Psoas muscle (tissue), 8 donors: ENCODE measurements at places on chromosomes 2 and 18. TPM values are rescaled to one million over a fixed set of nuclear protein-coding genes. Genes with fewer than 3 reads are reported as not detected.
A peak's percentile ranks its signal among the peaks of the same experiment; 100 is the strongest.

DNA sequence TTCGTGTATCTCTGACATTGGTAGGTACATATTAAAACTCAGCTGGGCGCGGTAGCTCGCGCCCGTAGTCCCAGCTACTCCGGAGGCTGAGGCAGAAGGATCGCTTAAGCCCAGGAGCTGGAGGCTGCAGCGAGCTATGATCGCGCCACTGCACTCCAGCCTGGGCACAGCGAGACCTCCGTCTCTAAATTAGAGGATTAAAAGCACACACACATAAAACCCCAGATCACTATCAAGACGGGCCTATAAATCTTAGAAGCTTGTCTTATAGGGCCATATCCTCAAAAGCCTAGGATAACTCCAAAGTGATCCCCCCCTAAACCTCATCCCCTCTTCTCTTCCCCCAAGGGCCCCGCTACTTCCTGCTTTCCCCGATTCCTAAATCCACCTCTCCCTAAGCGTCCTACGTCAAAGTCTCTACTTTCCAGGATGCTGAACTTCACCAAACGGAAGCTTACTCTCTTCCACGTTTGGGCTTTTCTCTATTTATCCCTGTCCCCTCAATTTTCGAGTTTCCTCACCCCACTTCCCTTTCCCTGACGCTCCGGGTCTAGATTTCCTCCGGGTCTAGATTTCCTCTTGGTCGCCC lies 707 bp downstream of the KRCC1 start:
- H3K36me3 ChIP-seq = no peaks in the 10 kb centered on the region
- peak overlapping the region; percentile 91 for H3K4me3 ChIP-seq
- no peak for DNase-seq
- no peaks in the 10 kb centered on the region for H3K27me3 ChIP-seq
- H3K4me1 ChIP-seq = peaks cover 23% of the 10 kb centered on the region

The AMER3 gene
- not detected for total RNA-seq

DNA sequence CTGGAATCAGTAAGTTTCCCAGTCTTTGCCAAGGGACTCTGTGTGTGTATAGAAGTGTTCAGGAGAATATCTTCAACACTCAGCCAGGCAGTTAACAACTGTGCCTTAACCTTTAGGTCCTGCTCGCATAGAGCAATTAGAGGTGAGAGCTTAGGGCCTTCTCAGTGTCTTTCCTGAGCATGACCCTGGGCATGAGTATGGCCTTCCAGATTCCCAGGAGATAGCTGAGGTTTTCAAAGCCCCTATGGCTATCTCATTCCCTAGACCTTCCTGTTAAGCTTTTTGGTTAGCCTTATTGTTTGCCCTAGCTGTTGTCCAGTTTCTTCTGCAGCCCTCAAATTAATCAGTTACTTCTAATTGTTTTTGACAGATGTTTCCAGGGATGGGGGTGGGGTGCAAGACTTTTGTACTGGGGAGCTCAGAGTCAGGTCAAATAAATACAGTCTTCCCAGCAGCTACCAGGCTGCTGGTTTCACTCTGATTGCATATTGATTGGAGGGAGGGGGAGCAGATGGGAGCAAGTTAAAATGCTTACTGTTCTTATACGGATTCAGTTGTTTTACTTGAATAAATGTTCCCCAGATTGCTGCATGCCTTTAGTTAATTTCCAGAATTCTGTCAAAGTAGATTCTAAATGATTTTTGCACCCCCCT lies 23.1 kb downstream of the PDK1 start:
- no peaks in the 10 kb centered on the region for H3K4me1 ChIP-seq
- H3K36me3 ChIP-seq = peaks cover 11% of the 10 kb centered on the region
- H3K27ac ChIP-seq = no peak overlapping the region
- no peak for DNase-seq

The CFAP65 gene
- not detected for total RNA-seq

GRCh38 chr2:15560140-15560987 lies 770 bp downstream of the NBAS start:
- peak overlapping the region; percentile 78 for H3K27ac ChIP-seq
- DNase-seq = no peak
- peaks cover 26% of the 10 kb centered on the region for H3K4me1 ChIP-seq
- H3K27me3 ChIP-seq = no peaks in the 10 kb centered on the region
- peak overlapping the region; percentile 90 for H3K4me3 ChIP-seq
- H3K36me3 ChIP-seq = peaks cover 6% of the 10 kb centered on the region

The TANC1 gene
- 3.2 TPM for total RNA-seq

DNA sequence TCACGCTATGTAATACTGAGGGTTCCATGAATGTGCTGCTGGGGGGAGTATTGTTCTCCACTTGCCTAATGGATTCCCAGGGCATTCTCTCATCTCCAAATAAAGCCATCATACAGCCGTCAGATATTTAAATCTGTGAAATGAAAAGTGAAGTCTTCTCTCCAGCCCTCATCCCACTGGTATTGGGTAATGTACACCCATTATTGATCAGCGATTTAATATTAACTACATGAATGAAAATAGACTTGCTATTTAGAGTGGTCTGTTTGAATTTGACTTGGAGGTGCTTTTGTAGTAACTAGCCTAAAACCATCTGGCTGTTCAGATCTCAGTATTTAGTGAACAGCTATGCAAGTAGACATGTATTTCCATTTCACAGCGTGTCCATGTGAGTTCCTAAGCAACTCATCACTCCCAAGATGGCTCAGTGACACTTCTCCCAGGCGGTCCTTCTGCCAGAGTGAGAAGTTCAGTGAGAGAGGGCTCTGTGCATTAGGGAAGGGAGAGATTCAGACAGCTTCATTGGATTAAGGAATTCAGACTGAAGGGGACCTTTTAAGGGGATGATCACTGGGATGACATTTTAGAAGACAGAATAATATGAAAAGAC lies 140.7 kb downstream of the WDSUB1 start:
- DNase-seq = no peak
- no peak overlapping the region for H3K27ac ChIP-seq
- H3K27me3 ChIP-seq = no peaks in the 10 kb centered on the region
- no peak overlapping the region for H3K4me3 ChIP-seq

The CAPN10 gene
- total RNA-seq = 5.0 TPM

The RSAD2 gene
- total RNA-seq = 3.1 TPM

GRCh38 chr2:44579837-44580230 lies 218.1 kb downstream of the CAMKMT start:
- H3K4me3 ChIP-seq = no peak overlapping the region
- H3K36me3 ChIP-seq = no peaks in the 10 kb centered on the region
- DNase-seq = no peak
- no peaks in the 10 kb centered on the region for H3K27me3 ChIP-seq

- no peak overlapping the region for H3K27ac ChIP-seq
- no peak for DNase-seq
- H3K36me3 ChIP-seq = no peaks in the 10 kb centered on the region
Measured at GRCh38 chr2:235083822-235084221, 132.0 kb downstream of the SH3BP4 start.

GRCh38 chr2:200809506-200810251 lies 2.0 kb upstream of the BZW1 start:
- no peak overlapping the region for H3K4me3 ChIP-seq
- H3K36me3 ChIP-seq = peaks cover 17% of the 10 kb centered on the region
- H3K27me3 ChIP-seq = no peaks in the 10 kb centered on the region
- H3K4me1 ChIP-seq = peaks cover 32% of the 10 kb centered on the region
- DNase-seq = no peak
- peak overlapping the region; percentile 24 for H3K27ac ChIP-seq

- H3K27me3 ChIP-seq = no peaks in the 10 kb centered on the region
- DNase-seq = no peak
- H3K4me3 ChIP-seq = no peak overlapping the region
- no peaks in the 10 kb centered on the region for H3K4me1 ChIP-seq
- no peak overlapping the region for H3K27ac ChIP-seq
Measured at GRCh38 chr2:206201075-206201848, 41.6 kb downstream of the EEF1B2 start.

DNA sequence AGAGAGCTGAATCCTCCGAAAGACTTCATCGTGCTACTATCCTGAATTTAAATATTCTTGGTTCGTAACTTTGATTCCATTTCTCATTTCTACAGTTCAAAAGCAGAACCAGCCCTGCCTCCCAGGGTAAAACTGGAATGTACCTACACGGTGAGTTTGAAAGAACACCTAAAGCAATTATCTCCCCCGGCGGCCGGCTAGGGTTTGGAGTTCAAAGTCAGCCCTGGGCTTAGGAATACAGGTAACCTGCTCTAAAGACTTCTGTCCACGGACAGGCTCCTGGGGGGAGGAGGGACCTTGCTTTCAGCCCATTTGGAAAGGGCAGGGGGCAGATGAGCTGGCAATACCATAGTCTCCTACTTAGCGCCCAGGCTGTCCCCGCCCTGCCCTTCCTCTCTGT lies 32.3 kb downstream of the CYP27C1 start:
- no peaks in the 10 kb centered on the region for H3K36me3 ChIP-seq
- H3K27me3 ChIP-seq = no peaks in the 10 kb centered on the region
- no peak overlapping the region for H3K4me3 ChIP-seq

The MYO3B gene
- total RNA-seq = 0.32 TPM

The ARHGEF4 gene
- total RNA-seq = 2.6 TPM

DNA sequence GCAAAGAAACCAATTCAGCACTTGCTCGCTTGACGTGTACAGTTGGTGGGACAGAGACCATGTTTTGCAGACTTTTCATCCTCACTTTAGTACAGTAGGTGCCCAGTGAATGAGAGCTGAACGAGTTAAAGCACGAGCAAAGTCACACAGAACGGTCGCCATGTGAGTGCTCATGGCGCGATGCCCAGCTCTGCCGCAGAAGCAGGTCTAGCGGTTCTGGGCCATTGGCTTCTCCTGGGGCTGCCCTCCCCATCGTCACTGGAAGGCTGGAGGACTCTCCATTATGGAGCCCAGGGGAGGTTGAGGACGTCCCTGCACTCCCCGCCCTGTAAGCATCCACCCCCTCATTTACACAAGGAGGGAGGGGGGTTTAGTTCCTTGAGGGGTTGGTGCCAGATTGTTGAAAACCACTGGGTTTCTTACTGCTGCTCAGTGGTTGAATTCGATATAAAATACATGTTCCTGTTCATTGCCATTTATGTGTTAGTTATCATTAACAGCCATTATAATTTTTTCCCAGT lies 24.9 kb downstream of the PTGR3 start:
- H3K27me3 ChIP-seq = no peaks in the 10 kb centered on the region
- no peak overlapping the region for H3K27ac ChIP-seq
- no peak overlapping the region for H3K4me3 ChIP-seq
- DNase-seq = no peak
- no peaks in the 10 kb centered on the region for H3K36me3 ChIP-seq

The FEV gene
- total RNA-seq = not detected

GRCh38 chr2:67237288-67237687 lies 159.8 kb upstream of the ETAA1 start:
- DNase-seq = no peak
- no peak overlapping the region for H3K27ac ChIP-seq

DNA sequence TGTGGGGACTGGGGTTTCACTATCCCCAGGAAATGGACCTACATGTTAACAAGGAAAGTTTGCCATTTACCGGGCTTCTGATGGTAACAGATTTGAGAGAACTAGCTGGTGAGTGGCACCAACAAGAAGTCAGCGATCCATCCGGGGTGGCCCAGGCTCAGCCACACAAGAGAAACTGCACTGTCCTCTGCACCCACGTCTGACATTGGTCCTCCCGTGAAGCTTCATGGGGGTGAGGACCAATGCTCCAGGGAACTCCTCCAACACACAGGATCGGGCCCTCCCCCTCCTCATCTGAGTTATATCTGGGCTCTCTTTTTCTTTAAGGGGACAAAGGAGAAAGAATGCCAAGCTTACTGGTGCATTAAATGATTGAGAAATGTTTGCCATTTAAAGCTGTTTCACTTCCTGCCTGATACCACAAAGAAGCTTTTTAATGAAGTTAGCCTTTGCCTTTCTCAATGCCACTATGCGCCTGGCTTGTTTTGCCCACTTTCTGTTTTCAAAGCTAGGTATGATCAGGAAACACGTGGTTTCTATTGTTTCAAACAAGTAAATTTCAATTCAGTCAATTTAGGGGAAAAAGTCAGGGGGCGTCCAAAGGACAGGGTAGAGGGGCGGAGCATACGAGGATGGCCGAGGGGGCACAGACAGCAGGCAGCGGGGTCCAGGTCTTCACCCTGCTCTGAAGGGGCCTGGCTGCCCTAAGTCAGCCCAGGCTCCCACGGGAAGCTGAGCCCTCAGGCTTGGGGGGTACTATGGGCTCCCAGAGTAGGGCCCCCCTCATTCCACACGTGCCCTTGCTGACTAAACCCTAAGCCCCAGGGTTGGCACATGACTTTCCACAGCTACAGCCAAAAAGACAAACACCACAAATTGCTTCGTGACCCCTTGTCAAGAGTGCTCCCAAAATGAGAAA lies 204.0 kb upstream of the ID2 start:
- no peaks in the 10 kb centered on the region for H3K36me3 ChIP-seq
- H3K27me3 ChIP-seq = no peaks in the 10 kb centered on the region
- H3K4me3 ChIP-seq = no peak overlapping the region
- H3K27ac ChIP-seq = no peak overlapping the region
- H3K4me1 ChIP-seq = no peaks in the 10 kb centered on the region

DNA sequence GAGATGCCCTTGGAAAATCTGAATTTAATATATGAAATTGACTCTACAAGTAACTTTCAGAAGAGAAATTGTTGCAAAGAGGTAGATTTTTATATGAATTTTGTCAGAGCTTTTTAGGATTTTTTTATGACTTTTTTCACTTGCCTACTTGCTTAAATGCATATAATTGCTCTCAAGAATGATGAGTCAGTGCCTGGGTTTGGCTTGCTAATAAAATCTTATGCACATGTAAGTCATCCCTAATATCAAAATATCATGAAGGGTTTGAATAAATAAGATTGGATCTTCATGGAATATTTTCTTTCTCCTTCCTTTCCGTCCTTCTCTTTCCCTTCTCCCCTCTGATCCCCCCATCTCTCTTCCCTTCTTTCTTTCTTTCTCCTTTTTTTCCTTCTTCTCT lies 354.1 kb downstream of the TXNL1 start:
- H3K4me3 ChIP-seq = no peak overlapping the region
- no peak for DNase-seq
- H3K36me3 ChIP-seq = no peaks in the 10 kb centered on the region
- no peaks in the 10 kb centered on the region for H3K4me1 ChIP-seq
- no peaks in the 10 kb centered on the region for H3K27me3 ChIP-seq
- no peak overlapping the region for H3K27ac ChIP-seq

The ERFE gene
- total RNA-seq = 1.8 TPM

DNA sequence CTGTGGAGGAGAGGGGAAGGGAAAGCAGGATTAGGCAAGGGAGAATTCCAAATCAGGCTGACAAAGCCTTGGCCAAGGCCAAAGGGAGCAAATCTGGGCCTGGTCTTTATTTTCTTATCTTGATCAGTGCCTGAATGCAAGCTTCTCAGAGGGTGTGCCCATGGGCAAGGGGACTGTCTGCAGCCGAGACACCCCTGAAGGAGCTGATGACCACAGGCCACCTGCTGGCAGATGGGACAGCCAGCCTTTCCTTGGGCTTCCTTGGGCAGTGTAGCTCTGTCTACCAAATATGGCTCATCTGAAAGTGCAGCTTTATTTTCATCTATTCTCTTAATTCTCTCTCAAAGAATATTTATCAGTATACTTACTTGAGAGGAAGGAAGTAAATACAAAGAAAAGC lies 117.0 kb downstream of the PKP4 start:
- no peak overlapping the region for H3K4me3 ChIP-seq
- H3K36me3 ChIP-seq = no peaks in the 10 kb centered on the region
- DNase-seq = no peak
- H3K4me1 ChIP-seq = no peaks in the 10 kb centered on the region
- no peaks in the 10 kb centered on the region for H3K27me3 ChIP-seq
- no peak overlapping the region for H3K27ac ChIP-seq
